CD4-positive, alpha-beta T cell treated with Interleukin-6 for 4 hours (primary cell): ENCODE measurements at places on chromosomes 11 and 22.

- DNase-seq, result no peak
Measured at GRCh38 chr11:118565051-118565450, 680 bp downstream of the IFT46 start.

- DNase-seq, result no peak
Measured at GRCh38 chr11:34514597-34514996, 1.0 kb upstream of the ELF5 start.

GRCh38 chr11:76820184-76820566, 37.0 kb downstream of the TSKU start:
- no peak for DNase-seq

DNA sequence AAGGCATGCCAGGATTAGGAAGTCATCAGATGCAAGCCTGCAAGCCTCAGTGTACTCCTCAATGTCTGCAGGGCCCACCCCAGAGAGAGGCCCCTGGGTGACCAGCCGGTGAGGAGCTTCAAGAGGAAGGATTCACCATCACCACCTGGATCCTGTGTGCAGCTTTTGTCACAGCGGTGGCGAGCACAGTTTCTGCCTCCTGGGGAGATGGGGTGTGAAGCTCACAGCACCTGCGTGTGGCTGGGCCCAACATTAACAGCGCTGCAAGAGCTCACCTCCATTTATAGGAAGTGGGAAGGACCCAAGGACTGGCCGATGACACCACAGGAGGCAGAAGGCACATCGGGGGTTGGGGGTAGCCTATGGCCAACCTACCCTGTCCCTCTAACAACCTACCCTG, 235.3 kb downstream of the CTTN start:
- no peak for DNase-seq

GRCh38 chr11:129317571-129317970, 58.1 kb upstream of the BARX2 start:
- DNase-seq, result no peak

DNA sequence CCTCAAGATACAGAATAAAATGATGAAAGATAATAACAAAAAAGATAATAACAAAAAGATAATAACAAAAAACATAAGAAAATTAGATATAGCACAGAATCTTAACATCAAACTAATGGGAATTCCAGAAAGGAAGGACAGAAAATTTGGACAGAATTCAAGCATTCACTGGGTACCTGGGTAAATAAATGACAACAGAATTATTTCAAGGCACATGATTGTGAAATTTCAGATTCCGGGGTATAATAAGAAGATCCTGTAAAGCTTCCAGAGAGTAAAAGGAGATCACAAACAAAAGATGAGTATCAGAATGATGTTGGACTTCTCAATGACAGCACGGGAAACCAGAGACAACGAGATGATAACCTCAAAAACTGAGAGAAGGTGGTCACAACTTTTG, 42.1 kb upstream of the OR9Q1 start:
- no peak for DNase-seq
